ENCODE measurements at places on chromosomes 2 and 18.

DNA sequence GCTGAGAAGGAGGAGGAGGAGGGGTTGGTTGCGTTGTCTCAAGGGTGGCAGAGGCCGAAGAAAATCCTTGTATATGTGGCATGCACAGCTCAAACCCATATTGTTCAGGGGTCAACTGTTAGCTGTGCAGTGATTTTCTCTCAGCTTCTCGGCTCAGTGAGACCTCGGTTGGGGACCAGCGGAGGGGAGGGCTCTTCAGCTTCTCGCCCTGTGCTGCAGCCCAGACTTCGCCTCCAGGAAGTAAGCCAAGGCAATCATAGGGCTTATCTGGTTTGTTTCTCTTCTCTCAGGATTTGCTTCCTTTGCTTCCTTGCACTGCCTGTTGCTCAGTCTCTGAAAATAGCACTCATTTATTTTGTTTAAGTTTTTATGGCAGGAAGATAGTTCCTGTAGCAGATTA lies 85.5 kb downstream of the SOWAHC start:
- DNase-seq = no peak

DNA sequence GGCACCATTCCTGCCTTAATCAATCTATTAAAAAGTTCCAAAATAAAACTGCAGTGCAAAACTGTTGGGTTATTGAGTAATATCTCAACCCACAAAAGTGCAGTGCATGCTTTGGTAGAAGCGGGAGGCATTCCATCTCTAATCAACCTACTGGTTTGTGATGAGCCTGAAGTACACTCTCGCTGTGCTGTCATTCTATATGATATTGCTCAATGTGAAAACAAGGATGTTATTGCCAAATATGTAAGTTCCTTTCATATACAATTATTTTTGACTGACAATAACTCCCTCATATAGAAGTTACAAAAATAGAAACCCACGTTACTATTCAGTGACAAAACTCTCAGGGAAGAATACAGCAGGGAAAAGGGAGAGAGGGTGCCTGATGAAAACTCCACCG lies 43.0 kb downstream of the OSGEPL1 start:
- DNase-seq = no peak

DNA sequence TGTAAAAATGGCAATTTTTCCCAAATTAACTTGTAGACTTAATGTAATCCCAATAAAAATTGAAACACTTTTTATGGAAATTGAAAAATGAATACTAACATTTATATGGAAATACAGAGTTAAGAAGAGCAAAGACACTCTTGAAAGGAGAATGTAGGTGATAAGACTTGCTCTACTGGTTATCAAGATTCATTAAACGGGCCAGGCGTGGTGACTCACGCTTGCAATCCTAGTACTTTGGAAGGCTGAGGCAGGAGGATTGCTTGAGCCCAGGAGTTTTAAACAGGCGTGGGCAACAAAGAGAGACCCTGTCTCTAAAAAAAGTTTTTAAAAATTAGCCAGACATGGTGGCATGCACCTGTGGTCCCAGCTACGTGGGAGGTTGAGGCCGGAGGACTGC lies 29.5 kb upstream of the ZNF396 start:
- DNase-seq = no peak

DNA sequence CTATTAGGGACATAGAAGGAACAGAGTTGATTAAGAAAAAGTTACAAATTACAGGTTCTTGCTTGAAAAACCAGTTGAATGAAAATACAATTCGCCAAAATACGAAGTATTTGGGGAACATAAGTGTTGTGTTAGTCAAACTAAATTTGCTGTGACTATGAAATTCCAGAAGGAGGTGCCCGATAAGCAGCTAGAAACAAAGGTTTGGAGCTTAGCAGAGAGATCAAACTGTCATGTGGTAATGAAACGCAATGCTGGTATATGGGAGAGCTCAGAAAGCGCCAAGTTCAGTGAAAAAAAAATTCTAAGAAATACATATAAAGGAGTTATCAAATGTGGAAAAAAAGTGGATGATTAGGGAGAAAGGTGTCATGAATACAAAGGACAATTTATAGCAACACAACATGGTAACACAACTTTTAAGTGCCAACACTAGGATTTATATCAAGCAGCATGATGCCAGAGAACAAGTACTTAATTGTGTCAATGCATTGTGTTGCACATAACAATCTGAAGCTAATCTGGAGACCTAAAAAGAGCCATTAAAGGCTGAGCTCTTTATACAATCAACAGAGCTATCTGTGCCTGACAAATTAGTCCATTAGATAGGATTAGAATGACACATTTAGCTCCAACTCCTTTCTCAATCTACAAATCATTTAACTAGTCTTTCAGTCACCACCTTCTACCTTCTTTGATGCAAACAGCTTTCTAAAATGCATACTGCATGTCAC lies 31.2 kb downstream of the SMAD2 start:
- DNase-seq = no peak

DNA sequence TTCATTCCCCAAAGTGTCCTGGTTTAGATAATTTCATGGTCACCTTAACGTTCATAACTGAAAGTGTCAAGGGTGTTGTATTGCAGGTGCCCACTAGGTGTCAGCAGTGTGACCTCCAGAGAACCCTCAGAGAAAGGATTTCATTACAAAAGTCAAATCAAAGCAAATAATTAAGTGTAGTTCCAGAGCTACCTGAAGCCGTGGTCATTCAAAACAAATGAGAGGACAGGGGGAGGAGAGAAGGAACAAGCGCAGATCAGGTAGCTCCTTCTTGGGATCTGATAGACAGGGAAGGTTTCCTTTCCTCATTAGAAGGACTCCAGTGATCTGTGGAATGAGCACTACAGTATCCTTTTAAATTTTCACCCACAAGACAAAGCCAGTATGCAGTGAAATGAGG lies at the start of gene SLC9A4:
Gene SLC9A4 (plus strand): TSS at position 207 of the 400 bp plus-strand sequence. CDS start 534 bp downstream, outside the sequence.
- DNase-seq = peak; percentile 27

DNA sequence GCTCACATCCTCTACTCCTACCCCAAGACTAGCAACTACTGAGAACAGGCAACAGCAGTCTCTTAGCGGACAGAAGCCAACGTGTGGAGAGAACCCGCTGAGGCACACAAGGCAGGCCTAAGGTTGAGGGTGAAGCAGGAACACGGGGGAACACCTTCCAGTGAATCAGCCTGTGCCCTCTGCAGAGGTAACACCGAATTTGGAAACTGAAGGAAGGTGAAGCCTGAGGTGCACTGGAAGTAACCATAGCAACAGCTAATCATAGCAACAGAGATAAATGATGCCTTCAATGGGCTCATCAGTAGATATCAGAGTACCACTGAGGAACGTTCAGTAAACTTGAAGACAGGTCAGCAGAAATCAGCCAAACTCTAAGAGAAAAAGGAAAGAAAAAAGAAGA lies 43.3 kb downstream of the OSBPL1A start:
- no peak for DNase-seq

- DNase-seq = peak; percentile 59
Observed at GRCh38 chr2:165874445-165875039, 79.0 kb downstream of the TTC21B start.

- no peak for DNase-seq
Observed at GRCh38 chr2:205752296-205752820, 70.1 kb downstream of the NRP2 start.

Measured in kidney capillary endothelial cell (primary cell).